ENCODE measurements at places on chromosomes 7 and 10.
A peak's percentile ranks its signal among the peaks of the same experiment; 100 is the strongest.

DNA sequence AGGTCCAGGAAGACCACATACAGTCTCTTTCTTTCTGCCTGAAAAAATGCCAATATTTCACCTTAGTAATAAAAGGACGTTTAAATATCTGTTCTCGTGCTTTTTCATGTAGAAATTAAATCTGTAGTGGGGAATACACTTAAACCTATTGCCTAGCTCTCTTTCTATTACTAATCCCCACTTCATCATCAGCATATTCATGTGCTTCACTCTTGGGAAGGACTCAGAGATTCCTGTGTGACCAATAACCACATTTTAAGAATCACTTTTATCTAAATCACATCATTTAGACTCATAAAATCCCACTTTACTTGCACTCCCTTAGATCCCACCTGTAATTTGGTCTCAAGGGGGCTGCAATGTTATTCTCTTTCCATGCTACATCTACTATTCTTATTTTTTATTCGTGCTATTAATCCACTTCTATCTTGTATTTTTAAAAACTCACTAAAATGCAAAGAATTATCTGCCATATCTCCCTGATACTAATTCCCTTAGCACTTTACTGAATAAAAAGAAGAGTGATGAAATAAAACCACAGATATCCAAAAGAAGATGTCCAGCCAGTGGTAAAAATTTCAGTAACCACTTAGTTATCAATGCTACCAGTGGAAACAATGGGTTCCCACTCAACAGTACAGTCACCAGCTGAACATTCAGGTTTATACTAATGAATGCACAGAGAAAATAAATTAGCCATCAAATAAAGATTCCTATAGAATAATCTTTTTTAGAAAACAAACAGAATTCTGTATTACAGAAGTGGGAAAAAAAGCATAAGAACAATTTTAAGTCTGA lies 102.1 kb downstream of the PPP1R17 start:
- no peak for DNase-seq

DNA sequence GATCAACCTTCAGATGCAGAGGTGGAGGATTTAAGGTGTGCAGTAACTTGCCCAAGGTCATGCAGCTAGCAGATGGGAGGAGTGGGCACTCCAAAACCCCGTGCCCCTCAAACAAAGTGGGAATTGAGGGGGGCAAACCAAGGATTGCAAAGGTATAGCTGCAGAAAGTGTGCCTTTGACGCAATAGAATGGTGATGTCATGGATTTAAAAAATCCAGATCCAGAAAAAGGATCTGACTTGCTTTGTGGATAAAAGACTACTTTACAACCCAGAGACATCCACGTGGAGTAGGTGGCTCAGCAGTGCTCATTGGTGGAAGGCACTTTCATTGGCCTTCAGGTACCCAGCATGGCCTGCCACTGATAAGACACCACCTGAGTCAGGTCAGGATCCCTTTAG lies 15.7 kb upstream of the ADRB1 start:
- DNase-seq = no peak

DNA sequence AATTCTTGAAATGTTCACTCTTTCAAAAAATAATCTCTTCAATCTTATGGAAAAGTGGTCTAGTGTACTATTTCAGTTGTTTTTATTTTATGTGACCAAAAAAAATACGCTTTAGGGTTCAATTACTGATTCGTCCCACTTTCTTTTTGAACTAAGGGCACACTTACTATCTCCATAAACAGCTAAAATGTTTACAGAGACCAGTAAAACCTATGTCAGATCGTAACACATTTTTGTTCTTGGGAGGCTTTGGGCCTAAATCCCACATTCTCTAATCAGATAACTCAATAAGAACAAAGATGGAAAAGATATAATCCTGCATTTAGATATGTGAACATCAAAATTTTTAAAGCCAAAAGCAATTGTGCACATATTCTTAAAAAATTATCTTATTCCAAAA lies 29.8 kb upstream of the EPC1 start:
- DNase-seq = no peak

GRCh38 chr10:61389887-61390286 lies 63.3 kb downstream of the TMEM26 start:
- no peak for DNase-seq

DNA sequence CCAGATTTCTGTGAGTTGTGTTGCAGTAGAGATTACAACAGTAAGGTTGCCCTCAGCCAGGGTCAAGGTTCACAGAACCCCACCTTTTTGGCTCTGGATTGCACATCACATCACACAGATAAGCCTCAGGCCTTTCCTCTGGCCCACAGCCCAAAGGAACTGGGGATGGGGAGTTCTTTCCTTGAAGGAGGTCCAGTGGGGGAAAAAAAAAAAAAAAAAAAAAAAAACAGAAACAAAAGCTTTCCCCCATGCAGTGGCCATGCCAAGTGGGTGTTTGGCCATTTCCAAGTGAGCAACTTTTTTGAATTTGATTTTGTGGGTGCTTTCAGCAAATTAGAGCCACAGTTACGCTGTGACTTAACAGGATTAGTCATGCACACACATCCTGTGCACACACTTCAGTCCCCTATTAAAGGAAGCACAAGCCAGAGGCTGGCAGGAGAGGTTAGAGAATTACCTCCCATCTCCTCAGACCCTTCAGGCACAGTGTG lies 79.3 kb upstream of the NANOS1 start:
- no peak for DNase-seq

GRCh38 chr7:155811895-155812761 lies at the start of gene SHH:
Gene SHH (minus strand): TSS chr7:155812463. CDS start chr7:155812122, 341 bp downstream.
- DNase-seq = peak; percentile 61

GRCh38 chr7:4042402-4043045 lies 639.6 kb upstream of the FOXK1 start:
- no peak for DNase-seq

DNA sequence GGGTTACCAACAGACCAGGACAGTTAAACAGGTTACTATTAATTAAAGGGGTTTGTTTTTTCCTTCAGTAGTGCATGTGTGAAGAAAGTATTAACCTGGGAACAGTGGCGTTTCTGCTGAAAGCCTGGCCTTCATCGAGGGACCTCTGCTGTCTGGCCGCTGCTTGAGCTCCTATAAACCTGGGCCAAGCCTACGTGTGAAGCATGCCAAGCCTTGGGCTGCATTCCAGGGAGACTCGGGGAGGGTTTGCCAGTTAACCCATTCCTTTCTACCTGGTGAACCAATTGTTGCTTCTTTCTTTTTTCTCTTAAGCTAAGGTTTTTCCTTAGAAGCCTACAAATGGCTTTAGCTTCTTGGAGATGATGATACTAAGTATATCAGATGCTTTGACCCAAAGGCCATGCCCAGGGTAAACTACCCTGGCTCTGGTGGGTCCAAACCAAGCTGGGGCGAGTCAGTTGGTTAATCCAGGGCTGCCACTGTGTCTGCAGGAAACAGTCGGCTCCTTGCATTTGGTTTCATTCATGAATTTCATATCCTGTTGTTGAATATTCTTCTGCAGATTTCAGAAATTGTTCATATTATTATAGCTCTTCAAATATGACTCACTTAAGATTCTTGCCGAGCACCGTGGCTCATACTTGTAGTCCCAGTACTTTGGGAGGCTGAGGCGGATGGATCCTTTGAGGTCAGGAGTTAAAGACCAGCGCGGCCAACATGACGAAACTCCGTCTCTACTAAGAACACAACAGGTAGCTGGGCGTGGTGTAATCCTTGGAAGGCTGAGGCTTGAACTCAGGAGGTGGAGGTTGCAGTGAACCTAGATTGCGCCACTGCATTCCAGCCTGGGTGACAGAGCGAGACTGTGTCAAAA lies 23.8 kb downstream of the PFKP start:
- DNase-seq = no peak

GRCh38 chr10:21292763-21293517 lies 232.5 kb downstream of the SKIDA1 start:
- DNase-seq = peak; percentile 71

DNA sequence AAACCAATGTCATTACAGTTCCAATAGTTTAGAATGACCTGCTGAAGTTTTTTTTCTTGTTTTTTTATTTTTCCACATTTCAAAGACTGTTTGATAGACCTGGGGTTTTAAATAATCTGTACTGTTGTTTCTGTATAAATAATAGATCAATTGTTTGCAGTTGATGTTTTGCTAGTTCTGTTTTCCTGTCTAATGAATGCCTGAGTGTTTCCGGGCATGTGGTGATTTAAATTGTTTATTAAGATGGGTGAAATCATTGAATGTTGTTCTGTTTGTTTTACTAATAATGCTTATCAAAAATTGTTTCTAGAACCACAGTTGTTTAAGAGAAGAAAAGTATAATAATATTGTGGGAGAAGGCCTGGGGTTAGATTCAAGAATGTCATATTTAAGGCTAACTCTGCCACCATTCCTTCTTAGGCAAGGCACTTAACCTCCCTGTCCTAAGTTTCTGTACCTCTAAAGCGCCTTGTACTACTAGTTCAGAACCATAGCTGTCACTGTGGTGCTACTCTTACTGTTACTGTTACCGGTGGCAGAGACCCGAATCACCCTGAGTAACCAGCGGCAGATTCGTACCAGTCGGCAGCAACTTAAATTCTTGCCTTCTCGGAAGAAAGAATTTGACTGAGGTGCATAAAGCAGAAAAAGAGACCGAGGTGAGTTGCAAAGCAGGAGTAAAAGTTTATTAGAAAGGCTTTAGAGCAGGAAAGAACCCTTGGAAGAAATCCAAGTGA lies 1014.1 kb downstream of the REEP3 start:
- DNase-seq = no peak

- DNase-seq = no peak
Observed at GRCh38 chr10:31186225-31187000, 132.6 kb upstream of the ZEB1 start.

DNA sequence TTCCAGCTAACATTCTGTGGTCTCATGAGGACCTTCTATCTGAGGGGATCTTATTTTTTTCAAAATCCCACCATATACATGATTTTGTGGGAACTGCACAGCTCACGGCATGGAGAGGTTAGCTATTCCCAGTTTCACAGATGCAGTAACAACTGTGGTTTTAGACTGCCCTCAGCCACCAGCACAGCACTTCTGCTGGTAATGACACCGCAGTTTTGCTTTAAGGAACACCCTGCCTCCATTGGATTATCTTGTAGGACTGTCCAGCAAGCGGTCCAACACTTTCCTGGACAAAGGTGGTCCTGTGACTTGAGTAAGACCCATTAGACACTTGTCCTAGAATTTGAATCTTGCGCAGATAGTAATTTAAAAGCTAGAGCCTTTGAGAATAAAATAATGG lies 65.3 kb upstream of the SMNDC1 start:
- DNase-seq = no peak

DNA sequence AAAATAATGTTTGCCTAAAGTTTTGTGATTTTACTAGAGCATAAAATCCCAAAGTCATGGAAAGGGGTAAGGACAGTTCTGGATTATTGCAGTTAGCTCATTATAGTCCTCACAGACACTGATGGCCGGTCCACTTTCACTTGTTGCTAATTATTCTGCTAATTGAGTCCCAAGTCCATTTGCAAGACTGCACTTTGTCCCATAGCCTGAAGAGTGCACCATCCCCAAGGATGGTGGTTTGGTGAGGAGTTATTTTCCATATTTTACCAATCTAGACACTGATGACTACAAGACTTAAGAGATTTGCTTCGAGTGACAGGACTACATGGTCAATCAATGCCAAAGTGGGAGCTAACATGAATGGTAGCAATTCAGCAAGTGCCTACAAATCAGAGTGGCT lies 181.8 kb upstream of the CACNA2D1 start:
- DNase-seq = no peak

- no peak for DNase-seq
Observed at GRCh38 chr7:31058122-31058521, 6.0 kb downstream of the ADCYAP1R1 start.

GRCh38 chr7:102830197-102830596 lies 81.4 kb downstream of the FAM185A start:
- DNase-seq = no peak

- no peak for DNase-seq
Observed at GRCh38 chr10:127148933-127149220, 47.5 kb downstream of the INSYN2A start.

Data from right kidney (tissue), 9 donors.